ENCODE measurements at places on chromosomes 6 and 20. TPM values are rescaled to one million over a fixed set of nuclear protein-coding genes. Genes with fewer than 3 reads are reported as not detected.
A peak's percentile ranks its signal among the peaks of the same experiment; 100 is the strongest.

Gene WFDC12
- not detected for total RNA-seq

Gene SLC22A2
- 0.37 TPM for total RNA-seq

GRCh38 chr20:51026269-51026668, 3.4 kb upstream of the KCNG1 start:
- DNase-seq: no peak

DNA sequence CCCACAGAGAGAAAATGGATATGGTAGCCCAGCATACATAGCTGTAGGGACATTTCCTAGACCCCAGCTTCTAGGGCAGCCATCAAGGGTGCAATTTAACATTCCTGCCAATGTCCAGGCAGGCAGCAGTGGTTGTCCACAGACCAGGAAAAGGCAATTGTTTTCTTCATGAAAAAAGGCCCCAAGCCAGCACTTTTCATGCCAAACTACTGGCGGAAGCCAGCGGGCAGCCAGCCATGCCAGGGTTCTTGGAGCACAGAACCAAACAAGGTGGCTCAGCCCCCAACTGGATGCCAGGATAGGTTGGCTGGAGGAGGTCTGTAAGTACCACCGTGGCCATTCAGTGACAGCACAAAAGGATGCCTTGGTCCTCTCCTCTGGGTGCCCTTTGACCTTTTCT, 94.6 kb downstream of the BANF2 start:
- DNase-seq: peak; percentile 61

DNA sequence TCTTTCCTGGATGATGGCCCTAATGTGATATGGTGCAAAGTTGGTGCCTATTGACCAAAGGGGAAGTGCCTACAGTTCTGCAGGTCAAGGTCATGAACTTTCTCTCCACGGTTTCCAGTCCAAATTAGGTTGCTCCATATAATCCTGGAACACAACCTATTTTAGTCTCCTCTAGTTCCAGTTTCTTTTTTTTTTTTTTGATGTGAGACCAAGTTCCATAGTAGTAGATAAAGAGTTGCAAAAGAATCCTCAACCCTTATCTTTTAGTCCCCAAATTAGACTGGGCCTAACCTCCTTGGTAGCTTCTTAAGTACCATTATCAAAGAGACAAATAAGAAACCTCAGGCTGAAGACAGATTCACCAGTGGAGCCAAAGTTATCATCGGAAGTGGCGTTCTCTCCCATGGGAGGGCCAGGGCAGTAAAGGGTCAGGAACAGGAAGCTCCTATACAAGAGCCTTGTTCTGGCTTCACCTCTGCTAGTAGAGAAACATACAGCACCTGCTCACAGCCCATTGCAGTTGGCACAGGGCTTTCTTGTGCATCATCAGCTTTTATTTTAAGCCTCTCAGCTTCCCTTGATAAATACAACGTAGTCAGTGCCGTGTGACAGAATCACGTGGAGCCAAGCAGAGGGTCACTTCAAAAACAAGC, 132.2 kb upstream of the RREB1 start:
- DNase-seq: no peak

DNA sequence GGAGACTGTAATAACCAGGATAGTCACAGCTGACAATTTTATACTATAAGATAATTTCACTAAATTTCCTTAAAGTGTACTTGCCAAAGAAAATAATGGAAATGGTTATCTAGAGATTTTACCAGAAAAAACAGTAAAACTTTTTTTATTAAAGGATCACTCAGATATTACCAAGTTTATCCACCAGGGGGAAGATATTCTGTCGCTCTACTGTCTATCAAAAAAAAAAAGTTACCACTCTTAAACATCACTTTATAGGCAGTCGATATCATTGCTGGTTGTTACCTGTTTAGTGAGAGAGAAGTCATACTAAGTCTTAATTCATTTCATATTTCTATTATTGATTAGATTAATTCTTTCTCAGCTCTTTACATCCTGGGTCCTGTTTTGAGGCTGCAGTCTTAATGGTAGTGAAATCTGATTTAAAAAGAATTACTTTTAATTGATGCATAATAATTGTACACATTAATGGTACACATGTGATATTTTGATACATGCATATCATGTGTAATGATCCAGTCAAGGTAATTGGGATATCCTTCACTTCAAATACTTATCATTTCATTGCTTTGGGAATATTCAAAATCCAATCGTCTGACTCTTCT, 18.9 kb downstream of the L3MBTL3 start:
- DNase-seq: no peak

- no peak for DNase-seq
Observed at GRCh38 chr6:166540631-166541331, 45.7 kb downstream of the RAMACL start.

DNA sequence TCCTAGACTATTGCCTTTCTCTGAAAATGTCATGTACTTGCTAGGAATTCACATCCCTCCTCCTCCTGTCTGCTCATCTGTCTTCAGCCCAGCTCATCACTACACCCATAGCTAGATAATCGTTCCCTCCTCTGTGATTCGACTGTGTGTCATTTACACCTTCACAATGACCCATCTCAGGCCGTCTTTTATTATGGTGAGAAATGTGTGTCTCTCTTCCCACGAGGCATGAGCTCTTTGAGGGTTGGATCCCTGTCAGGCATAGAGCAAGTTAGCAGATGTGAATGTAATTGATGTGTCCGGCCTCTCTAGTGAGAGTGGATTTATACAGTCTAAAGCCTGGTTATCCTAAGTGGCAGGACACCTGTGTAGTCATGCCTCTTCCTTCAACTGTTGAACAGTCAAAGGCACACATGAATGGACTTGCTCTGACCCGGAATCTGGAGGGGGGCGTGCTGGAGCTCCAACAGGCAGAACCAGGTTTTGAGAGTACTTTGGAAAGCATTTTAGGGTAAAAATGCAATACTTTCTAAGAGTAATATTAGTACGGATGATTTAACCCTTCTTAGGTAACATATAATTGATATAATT, 182.1 kb downstream of the UTRN start:
- DNase-seq: no peak

Measured in posterior vena cava (tissue), 2 donors.